ENCODE measurements at places on chromosomes 2 and 18. TPM values are rescaled to one million over a fixed set of nuclear protein-coding genes. Genes with fewer than 3 reads are reported as not detected.

COQ10B gene
- 10.6 TPM for polyA plus RNA-seq

CCDC68 gene
- 1.4 TPM for polyA plus RNA-seq

ZNF521 gene
- 1.2 TPM for polyA plus RNA-seq

CNGA3 gene
- 0.02 TPM for polyA plus RNA-seq

RAB11FIP5 gene
- 8.1 TPM for polyA plus RNA-seq

GPR35 gene
- 3.1 TPM for polyA plus RNA-seq

SAP130 gene
- 6.3 TPM for polyA plus RNA-seq

IL18R1 gene
- polyA plus RNA-seq, result 0.95 TPM

CIDEA gene
- polyA plus RNA-seq, result 0.79 TPM

BOLL gene
- polyA plus RNA-seq, result not detected

HK2 gene
- 18.0 TPM for polyA plus RNA-seq

SMYD1 gene
- polyA plus RNA-seq, result 0.10 TPM

ANO7 gene
- 0.21 TPM for polyA plus RNA-seq

NT5DC4 gene
- not detected for polyA plus RNA-seq

DNAH6 gene
- 0.10 TPM for polyA plus RNA-seq

ALPP gene
- not detected for polyA plus RNA-seq

SERPINB13 gene
- 228 TPM for polyA plus RNA-seq

SPDYA gene
- polyA plus RNA-seq, result 0.84 TPM

ACMSD gene
- polyA plus RNA-seq, result not detected

GRHL1 gene
- 94.7 TPM for polyA plus RNA-seq

HAAO gene
- polyA plus RNA-seq, result 6.9 TPM

CRYBA2 gene
- polyA plus RNA-seq, result 0.47 TPM

EIF2AK2 gene
- 3.6 TPM for polyA plus RNA-seq

WDCP gene
- polyA plus RNA-seq, result 1.2 TPM

CFAP53 gene
- polyA plus RNA-seq, result 0.13 TPM

TCF7L1 gene
- polyA plus RNA-seq, result 3.5 TPM

Measured in esophagus (tissue), 2 donors.